ENCODE measurements at places on chromosomes 13 and 19.
A peak's percentile ranks its signal among the peaks of the same experiment; 100 is the strongest.

- peak; percentile 58 for DNase-seq
Measured at GRCh38 chr19:19540715-19541515, 2.9 kb downstream of the CILP2 start.

DNA sequence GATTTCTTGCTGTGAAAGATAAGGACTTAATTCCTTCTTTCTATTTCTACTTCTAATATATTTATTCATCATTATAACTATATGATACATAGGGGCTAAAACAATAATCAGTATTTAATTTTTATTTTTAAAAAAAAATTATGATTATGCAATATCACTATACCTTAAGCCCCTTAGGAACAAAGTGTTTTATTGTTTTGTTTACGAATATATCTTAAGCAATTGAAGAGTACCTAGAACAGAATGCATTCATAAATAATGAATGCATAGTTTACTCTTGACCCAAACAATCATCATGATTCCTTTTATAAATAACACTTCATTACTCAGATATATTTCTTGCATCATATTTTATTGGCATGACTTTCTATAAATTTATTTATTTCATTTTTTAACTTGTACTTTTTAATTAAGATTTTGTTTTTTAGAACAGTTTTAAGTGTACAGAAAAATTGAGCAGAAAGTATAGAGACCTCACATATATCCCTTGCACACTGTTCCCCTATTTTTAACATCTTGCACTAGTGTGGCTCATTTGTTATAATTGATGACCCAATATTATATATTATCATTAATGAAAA is 339.9 kb upstream of the SPRY2 start:
- no peak for DNase-seq

DNA sequence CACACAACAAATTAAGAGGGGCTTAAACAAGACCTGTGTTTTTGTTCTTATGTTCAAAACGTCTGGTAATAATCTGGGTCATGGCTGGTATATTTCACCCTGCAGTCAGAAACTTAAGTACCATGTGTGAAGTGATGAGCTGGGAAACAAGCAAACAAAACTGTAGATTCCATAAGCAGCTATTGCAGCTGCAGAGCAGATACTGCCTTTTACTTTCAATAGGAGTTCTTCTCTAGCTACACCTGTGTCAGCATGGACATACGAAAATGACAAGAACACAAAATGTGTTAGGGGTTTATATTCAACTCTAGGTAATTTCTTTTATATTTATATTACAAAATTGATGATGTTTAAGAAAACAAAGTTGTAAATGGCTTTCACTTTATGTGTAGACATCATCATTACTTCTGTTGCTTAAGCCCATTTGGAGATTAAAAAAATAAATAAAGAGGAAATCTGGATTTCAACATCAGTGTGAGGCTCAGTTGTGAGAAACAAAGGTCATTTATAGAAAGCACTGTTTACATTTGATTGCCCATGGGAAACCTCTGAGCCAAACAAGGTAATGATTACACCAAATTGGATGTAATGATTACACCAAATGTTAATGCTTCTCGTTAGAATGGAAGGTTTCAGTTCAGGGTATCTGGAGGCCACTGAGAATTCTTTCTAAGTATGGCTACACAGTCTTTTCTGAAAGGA is 451.0 kb upstream of the SLC10A2 start:
- DNase-seq: no peak

GRCh38 chr13:98321395-98321794 is 144.3 kb upstream of the RNF113B start:
- DNase-seq: no peak

DNA sequence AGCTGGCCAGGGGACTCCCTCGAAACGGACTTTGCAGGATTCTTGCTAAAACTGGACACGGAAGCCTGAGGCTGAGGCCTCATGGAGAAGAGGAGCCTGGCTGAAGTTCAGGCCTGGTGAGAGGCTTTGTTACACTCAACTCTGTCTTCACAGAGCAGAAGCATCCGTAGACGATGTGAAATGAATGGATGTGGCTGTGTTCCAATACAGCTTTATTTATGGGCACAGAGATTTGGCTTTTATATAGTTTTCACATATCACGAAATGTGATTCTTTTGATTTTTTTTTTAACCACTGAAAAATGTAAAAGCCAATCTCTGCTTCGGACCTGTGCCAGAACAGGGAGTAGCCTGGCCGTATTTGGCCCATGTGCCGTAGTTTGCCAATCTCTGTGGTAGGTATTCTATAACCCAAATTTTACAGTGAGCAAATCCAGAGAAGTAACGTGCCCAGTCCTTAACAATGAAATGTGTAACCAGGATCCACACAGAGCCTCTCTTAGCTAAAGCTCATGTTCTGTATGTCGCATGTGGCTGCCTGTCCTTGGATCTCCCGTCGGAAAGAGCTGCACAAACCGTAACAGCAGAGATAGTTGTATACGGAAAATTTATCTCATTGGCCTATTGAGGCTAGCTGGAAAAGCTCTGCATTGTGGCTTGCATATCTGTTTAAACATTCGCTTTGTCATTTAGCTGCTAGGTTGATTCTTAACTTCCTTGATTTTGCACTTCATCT is 171.6 kb upstream of the RNF113B start:
- no peak for DNase-seq

GRCh38 chr13:74274916-74275315 is 140.7 kb upstream of the KLF12 start:
- no peak for DNase-seq

DNA sequence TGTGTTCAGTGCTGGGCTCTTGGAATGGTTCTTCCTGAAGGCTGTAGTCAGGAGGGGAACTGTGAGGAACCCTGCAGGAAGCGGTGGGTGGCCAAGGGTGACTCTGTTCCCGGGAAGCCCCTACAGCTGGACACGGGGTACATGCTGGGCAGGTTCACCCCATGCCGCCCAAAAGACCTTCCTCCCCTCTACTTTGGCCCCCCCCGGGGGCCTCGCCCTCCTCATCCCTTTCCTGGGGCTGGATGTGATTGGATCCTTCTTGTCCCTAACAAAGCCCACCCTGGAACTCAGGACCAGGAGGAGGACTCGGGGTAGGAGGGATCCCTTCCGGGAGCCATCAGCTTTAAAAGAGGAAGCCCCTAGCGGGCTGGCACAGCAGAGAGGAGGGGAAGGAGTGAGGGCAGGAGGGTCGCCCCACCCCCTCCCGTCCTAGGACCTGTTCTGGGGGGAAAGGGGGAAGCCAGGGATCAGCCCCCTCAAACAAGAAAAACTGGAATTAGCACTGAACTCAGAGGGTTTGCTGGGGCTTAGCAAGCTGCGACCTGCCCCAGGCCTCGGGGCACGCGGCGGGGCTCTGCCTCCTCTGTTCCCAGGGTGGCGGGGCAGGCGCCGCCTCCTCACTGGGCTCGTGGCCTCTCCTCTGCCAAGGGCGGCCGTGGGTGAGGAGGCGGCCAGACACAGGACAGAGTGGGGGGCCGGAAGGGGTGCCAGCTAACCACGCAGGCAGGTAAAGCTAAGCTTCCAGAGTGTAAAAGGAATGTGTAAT is 4.0 kb downstream of the CEBPA start:
- no peak for DNase-seq

DNA sequence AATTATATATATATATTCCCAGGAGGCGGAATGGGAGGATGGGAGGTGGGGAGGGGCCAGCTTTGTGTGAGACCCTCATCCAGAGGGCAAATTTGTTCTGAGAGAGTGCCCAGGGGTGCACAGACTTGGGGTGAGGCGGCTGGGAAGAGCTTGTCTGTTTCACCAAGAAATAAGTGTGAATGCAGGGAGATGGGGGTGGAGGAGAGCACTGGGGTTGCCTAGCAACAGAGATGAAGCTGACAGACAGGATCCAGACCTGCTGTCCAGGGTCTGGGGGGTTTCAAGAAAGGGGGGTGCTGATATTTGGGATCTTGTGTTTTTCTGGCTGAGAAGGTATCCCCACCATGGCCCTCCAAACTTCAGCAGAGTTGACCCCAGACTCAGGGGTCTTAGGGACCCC is 18.6 kb upstream of the TNFAIP8L1 start:
- DNase-seq: no peak

GRCh38 chr19:795073-795611 is 2.1 kb upstream of the PTBP1 start:
- DNase-seq: peak; percentile 49

All from CD8-positive, alpha-beta memory T cell (primary cell).